Cerebellum (tissue), 4 donors: ENCODE measurements at places on chromosomes 3 and 15. TPM values are rescaled to one million over a fixed set of nuclear protein-coding genes. Genes with fewer than 3 reads are reported as not detected.

ATP8B4 gene
- 15.3 TPM for total RNA-seq

GRCh38 chr3:18888370-18888769, 259.9 kb upstream of the KCNH8 start:
- DNase-seq = no peak

DNA sequence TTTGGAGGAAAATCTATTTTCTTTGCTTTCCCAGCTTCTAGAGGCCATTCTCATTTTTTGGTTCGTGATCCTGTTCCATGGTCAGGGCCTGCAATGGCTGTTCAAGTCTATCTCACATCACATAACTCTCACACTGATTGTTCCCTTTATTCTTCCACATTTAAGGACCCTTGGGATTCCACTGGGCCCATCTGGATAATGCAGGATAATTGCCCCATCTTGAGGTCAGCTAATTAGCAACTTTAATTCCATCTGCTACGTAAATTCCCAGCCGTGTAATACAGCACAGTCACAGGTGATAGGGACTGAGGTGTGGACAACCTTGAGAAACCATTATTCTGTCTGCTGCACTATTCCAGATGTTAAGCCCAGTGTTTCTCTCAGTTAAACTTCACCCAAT, 311.6 kb upstream of the CNTN4 start:
- DNase-seq = no peak

DNA sequence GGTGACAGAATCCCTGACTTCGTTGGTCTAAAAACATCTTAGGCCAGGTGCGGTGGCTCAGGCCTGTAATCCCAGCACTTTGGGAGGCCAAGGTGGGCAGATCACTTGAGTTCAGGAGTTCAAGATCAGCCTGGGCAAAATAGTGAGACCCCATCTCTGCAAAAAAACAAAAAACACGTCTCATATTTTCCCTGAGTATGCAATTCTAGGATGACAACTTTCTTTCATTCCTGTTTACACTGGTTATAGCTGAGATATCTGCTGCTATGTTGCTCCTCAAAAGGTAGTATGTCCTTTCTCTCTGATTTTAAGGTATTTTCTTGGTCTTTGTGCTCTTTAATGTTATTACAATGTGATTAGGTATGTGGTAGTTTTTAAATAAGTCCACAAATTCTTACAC, 39.3 kb downstream of the PTH1R start:
- DNase-seq = no peak

- DNase-seq = no peak
Measured at GRCh38 chr15:39581242-39581792, 438 bp downstream of the THBS1 start.

GRCh38 chr3:149936812-149937230, 33.9 kb downstream of the PFN2 start:
- DNase-seq = peak; percentile 21

GRCh38 chr15:76330080-76330680, 6.4 kb upstream of the ISL2 start:
- peak; percentile 84 for DNase-seq

DNA sequence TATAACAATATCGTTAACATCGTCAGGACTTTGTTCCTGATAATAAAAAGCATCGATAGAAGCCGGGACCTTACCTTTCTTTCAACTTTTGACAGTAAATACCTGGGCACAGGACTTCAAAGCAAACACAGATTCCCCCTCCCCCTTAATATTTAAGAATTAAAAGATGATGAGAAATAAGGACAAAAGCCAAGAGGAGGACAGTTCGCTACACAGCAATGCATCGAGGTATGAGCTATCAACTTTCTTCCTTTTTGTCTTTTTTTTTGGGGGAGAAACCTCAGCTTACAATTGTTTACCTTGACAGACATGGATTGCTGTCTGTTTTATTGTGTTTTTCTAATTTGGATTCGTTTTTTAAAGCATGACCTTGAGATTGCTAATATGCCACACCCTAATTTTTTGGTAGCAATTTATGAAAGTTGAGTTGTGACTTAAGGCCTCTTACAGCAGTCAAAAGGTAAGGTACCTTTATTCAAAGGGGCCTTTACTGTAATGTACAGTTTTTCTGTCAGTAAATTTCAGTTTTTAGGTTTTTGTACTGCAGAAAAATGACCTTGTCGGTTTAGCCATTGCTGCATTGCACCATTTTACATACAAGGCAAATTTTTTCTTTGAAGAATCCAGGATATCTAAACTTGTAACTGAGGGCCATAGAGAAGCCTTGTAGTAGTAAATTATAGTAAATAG, 1.1 kb downstream of the CHD2 start:
- DNase-seq = no peak

- DNase-seq = no peak
Measured at GRCh38 chr3:108863799-108864135, 41.2 kb downstream of the TRAT1 start.

DNA sequence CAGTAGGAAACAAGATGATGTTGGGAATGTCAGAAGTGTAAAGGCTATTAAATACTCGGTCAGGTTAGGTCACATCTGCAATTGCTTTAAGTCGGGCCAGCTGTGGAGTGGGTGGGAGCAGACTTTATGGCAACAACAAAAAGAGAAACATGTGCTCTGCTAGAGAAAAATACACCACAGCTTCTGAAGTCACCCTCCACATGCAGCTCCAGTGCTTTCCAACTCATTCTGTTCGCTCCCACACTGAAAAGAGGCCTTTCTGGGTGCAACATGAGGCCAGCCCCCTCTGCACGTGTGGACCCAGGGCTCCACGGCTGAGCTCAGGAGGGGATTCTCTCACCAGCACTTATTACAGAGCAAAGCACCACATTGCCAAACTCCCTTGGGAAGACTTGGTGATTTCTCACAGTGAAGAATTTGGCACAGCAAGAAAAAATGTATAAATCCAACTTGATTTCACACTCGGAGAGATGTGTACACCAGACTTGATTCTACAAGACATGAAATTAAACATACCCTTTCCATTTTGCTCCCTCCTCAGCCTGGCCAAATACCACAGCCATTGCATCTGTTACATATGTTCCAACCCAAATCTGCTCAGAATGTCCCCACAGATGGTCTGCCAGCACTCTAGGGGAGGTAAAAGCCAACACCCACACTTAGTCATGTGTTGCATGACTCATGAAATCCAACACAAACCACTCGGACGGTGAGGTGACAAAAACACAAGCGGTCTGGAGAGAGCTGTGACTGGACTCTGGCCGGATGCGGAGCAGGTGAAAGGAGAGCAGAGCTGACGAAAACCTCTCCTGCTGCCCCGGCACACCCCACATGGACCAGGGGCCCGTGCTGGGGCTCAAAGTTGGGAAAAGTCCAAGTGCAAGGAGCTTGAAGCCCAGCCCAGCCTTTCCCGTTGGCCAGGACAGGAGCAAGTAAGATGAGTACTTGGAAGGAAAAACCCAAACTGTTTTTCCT, 74.6 kb downstream of the ITGB5 start:
- DNase-seq = peak; percentile 65

DNA sequence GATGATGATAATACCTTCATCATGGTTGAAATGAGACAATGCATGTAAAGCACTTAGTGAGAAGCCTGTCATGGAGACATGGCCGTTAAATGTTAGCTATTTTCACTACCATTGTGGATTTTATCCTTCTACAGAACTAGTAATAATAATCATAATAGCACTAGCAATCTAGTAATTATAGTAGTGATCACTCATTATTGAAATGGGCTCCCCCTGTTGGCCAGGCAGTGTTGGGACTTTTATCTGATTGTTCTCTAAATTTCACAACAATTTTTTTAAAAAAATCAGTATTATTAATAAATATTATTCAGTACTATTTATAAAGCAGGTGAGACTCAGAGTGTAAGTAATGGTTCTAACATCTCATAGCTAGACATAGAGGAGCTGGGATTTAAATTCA, 396.3 kb downstream of the IL5RA start:
- no peak for DNase-seq
